Astrocyte of the hippocampus (primary cell): ENCODE measurements at places on chromosomes 12 and 14.

DNA sequence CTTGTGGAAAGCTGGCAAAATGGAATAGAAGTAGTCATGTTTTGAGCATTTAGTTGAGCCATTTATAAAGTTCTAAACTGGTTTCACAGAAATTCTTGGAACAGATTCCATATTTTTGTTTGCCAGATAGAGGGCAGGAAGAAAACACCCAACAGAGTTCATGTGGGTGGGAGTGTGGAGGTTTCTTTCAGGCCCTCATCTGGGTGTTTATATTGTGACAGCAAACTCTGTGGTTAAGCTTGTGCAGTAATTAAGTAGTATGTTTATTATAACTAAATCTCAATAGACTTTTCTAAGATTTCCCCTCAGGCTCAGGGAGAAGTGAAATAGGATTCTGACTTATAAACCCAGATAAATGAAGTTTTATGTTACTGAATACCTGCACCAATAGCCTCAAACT is 57.4 kb downstream of the SPPL3 start:
- no peak for DNase-seq

- no peak for DNase-seq
These were observed 36.3 kb downstream of the IQSEC3 start for GRCh38 chr12:102879-103168.

DNA sequence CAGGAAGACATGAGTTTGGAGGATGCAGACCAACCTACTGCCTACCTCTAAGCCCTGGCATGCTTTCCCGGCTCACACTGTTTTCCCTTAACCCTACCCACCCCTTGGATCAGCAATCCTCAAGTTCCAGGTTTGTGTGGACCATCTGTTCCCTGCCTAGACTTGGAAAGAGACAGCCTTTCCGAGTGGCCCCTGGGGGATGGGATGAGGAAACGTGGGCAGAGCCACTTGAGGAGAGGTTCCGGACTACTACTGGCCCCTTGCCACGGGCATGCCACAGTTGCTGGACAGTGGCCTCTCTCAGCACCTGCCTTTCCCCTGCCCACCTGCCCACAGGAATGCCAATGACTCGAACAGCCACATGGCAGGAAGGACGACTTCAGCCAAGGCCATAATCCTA is 135.9 kb downstream of the SLC15A4 start:
- DNase-seq = no peak

GRCh38 chr12:115057445-115057844 is 373.5 kb upstream of the TBX3 start:
- no peak for DNase-seq

- no peak for DNase-seq
These were observed 663.6 kb downstream of the BCL11B start for GRCh38 chr14:98608071-98609060.

DNA sequence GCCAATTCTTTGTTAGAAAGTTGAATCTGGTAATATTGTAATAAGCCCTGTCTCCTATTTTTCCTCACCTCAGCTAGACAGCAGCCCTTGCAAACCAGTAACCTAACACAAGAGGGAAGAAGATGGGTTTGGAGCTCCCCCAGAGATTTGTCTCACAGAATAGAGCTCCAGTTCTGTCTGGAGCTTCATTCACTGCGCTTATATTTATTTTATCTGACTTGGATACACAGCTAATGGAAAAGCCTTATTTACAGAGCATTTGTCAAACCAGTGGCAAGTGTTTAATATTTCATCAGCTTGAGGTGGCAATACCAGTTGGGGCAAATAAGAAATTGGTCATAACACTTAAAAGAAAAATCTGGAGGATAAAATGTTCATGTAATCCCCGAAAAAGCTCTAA is 1094.0 kb downstream of the FSCB start:
- no peak for DNase-seq
